GM10248 (cell line): ENCODE measurements at places on chromosomes 11 and 22.

DNA sequence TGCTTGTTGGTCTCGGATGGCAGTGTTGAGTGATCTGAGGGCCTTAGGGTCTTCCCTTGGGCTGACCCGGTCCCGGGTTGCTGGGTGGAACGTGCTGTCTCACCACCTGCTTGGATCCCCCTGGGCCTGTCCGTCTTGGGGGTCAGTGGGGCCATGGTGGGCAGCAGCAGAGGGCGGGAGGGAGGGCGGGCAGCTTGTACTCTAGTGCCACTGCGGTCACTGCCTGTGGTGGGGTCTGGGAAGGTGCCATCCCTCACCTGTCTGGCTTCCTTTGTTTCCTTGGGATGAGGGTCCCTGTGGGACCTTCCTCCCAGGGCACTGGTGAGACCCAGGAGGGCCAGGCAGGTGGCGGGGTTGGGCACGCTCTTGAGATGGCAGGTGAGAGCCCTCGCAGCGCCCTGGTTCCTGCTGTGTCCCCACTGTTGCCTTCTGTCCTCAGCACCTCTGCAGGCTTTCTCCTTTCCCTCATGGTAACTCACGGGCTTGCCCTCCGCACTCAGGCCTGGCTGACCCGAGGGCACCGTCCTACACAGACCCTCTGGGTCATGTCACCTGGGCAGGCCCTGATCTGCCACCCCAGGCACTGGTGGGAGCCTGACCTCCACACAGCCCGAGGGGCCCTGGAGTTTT is 34.2 kb downstream of the TBC1D22A start:
- DNase-seq = no peak

DNA sequence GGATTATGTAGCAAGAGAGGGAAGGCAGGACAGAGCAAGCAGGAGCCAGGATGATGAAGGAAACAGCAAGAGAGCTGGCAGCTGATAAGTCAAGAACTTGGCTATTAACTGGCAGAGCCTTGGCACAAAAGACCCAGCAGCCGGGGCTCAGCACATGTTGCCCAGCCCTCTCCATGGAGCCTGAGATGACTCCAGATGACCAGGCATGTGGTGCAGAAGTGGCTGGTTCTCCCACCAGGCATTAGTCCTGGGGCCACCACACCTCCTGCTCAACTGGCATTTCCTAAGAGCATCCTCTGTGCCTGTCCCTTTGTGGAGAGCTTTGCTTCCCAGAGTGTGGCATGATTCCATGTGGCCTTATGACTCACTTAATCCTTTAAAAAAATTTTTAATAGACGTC is 522.6 kb downstream of the MN1 start:
- DNase-seq = no peak

GRCh38 chr11:76756341-76756741 is 26.8 kb upstream of the TSKU start:
- no peak for DNase-seq

GRCh38 chr11:117621226-117621625 is 175.8 kb downstream of the DSCAML1 start:
- no peak for DNase-seq

DNA sequence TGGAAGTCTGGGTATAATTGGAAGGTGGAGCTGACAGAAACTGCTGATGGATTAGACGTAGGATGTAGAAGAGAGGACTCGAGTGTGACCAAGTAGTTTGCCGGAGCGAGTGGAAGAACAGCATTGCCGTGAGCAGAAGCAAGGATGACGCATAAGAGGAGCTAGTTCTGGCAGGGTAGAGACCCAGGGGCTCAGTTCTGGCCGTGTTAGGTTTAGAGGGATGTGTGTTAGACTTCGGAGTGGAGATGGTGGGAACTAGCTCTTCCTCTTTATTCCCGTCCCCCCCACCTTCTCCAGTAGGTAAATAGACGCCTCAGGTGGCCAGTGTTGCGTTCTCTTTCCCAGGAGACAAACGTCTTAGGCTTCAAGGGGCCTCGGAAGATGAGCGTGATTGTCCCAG is 19.1 kb downstream of the TUB start:
- DNase-seq = no peak

- DNase-seq = no peak
Observed at GRCh38 chr11:15935373-15935772, 421.0 kb downstream of the SOX6 start.

DNA sequence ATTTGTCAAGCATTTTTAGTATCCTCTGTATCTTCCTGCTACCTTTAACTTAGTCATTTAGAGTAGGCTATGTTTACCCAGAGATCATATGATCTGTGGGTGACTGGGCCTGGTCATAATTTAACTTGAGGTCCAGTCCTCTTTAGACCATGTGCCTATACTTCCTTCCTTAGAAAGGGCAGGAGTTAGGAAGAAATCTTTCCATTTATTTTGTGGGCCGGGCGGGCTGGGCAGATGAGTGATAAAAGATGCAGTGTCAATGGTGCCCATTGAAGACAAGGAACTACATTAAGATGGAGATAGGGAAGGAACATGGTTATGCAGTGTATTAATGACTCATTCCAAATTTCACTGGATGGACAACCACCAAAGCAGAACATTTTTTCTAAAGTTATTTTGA is 30.9 kb upstream of the PDE3B start:
- no peak for DNase-seq

- DNase-seq = no peak
Observed at GRCh38 chr22:37169406-37169805, 18.6 kb downstream of the C1QTNF6 start.

DNA sequence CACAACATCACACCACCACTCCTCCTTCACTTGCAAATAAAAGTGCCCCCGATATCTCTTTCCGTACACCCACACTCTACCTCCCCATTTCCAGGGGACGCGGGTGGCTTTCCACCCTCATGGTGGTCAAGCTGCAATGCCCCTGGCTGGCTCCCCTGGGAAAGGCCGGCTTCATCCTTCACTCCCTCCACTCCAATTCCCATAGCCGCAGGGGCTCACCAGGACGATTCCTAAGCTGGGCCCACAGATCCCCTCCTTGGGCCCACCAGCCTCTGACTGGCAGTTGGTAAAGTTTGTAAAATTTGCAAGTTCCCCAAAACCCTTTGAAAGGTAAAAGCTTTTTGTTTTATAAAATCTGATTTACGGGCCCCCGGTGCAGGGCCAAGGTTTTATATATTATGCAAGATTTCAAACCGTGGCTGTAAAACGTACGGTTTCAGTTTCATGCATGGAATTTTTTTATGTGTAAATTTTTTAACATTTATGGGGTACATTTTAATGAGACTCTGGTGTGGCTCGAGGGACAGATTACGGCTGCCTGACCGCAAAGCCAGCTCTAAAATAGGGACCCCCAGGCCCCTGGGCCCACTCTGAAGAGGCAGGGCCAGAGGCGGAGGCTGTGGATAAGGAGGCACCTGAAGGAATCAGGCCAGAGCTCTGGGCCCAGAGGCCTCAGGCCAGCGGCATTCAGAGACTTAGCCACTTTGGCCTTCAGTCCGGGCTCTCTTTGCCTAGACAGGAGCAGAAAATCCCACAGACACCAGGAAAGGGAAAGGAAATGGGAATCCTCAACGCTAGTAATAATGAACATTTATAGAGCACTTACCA is 106.5 kb downstream of the FEZ1 start:
- DNase-seq = no peak

- DNase-seq = no peak
Observed at GRCh38 chr22:47210112-47210657, 447.7 kb downstream of the TBC1D22A start.

DNA sequence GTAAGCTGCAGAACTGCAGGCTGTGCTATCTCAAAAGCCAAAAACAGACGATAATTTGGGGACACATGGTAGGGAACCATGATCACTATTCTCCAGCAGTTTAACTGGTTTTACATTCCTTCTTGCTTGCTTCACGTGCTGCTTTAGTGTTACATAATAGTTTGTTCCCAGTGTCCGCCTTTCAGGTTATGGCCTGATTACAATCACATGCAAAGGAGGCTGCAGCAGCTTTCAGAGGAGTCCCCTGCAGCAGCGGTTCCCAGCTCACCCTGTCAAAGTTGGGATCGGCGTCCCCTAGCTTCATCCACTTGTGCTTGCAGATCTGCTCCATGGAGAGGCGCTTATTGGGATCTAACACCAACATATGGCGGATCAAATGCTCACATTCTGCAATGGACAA is 39.2 kb upstream of the APOA1 start:
- no peak for DNase-seq

GRCh38 chr11:108853864-108854263 is 189.0 kb downstream of the DDX10 start:
- no peak for DNase-seq

GRCh38 chr11:123307276-123307675 is 112.2 kb upstream of the CLMP start:
- DNase-seq = no peak

GRCh38 chr11:108685419-108686130 is 20.7 kb downstream of the DDX10 start:
- no peak for DNase-seq

GRCh38 chr11:44785856-44786607 is 59.3 kb downstream of the TSPAN18 start:
- no peak for DNase-seq

DNA sequence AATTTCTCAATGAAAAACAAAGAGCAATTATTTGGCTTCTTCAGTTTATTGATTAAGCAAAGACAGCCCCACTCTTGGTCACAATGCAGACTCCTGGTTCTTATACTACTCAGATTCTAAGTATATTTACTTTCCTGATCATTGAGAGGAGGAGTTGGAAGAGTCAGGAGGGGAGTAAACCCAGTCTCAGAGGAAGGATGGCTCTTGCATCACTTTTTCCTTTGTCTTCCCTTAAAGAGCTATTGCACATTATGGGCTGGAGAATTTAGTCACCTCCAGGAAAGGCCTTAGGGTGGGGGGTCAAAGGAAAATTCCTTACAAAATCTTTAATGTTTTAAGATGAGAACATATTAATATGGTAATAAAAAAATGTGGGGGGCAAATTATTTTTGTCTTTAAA is 8.1 kb downstream of the SLC17A6 start:
- DNase-seq = no peak

- DNase-seq = no peak
Observed at GRCh38 chr11:36403661-36404060, 106.4 kb downstream of the TRAF6 start.

DNA sequence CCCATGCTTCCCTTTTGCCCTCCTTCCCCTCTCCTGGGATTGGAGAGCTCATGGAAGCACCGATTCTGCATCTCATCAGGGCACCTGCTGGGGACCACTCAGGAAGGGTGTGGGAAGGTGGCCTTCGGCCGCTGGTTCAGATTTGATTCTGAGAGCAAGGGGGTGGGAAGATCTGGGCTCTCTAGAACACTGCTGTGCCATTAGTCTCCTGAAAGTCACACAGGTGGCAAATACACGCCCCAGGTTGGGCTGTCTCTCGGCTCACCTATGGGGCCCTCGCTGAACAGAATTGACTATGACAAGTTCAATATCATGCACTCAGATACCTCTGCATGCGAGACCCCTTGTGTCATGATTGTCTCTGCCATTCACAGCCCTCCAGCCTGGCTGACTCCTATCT is 12.8 kb upstream of the APOBEC3A start:
- no peak for DNase-seq

GRCh38 chr11:16800382-16800781 is 61.9 kb downstream of the C11orf58 start:
- DNase-seq = no peak

GRCh38 chr22:49575703-49576081 is 252.0 kb downstream of the BRD1 start:
- DNase-seq = no peak

DNA sequence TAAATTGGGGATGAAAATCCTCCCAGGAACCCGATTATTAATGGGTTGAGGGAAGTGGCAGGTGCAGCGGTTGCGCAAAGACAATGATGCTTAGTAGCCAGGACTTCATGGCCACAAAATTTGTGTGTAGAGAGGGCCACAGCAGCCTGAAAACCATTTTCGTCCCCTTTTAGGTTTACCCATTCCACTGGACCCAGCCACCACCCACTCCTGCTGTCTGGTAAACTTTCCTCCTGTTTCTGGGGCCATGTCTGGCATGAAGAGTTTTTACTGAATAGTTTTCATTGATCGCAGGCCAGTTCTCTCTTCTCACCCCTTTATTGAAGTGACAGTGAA is 69.5 kb upstream of the SYT13 start:
- DNase-seq = no peak

- no peak for DNase-seq
Observed at GRCh38 chr11:65063532-65063931, 5.2 kb upstream of the NAALADL1 start.

GRCh38 chr11:112615238-112615637 is 346.0 kb upstream of the NCAM1 start:
- no peak for DNase-seq

GRCh38 chr22:45896964-45897538 is 79.9 kb downstream of the WNT7B start:
- no peak for DNase-seq

DNA sequence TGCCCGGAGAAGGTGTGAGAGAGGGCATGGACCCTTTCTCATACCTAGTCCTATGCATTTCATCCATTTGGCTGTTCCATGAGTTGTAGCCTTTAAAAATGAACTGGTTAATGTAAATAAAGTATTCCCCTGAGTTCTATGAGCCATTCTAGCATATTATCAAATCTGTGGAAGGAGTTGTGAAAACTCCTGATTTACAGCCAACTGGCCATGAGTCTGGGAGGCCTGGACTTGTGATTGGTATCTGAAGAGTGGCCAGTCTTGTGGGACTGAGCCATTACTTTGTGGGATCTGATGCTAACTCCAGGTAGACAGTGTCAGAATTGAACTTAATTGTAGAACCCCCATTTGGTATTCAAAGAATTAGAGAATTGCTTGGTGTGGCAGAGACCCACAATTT is 48.4 kb downstream of the FAM118A start:
- DNase-seq = no peak

GRCh38 chr11:130156108-130157022 is 3.2 kb upstream of the ST14 start:
- DNase-seq = no peak

GRCh38 chr11:8201644-8202365 is 33.0 kb upstream of the RIC3 start:
- DNase-seq = peak; percentile 67

DNA sequence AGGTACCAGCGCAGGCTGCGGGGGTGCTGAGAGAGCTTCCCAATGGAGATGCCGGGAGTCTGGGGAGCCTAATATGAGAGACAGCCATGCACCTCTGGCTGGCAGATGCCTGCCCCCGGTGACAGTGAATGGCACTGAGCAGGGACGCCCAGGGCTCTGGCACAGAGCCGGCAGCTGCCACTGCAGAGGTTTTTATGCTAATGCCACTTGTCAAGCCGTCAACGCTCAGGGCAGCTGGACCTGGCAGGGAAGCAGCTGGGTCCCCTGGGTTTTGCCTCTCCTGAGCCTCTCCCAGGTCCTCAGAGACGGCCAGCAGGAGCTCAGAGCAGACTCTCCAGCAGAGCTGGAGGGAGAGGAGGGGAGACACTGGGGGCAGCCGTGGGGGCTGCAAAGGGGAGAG is 573.6 kb downstream of the BUD13 start:
- DNase-seq = no peak

DNA sequence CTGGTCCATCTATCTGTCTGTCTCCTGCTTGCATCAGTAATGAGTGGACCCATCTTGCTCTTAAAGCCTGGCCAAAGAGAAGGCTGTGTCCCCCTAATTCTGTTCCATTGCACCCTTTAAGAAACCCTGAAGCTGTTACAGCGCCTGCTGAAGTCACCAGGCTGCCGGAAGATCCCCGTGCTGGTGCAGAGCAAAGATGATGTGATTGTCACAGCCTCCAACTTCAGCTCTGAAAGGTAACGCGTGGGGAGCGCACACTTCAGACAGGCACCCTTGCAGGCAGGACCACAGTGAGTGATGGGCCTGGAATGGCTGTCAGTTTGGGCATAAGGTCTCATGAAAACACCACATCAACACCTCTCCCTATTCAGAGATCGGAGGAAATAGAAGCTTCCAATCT is 18.4 kb downstream of the GTPBP1 start:
- no peak for DNase-seq
